ENCODE measurements at places on chromosomes 11 and 22.

- DNase-seq: no peak
These were observed 102.7 kb downstream of the COMMD9 start for GRCh38 chr11:36186340-36187175.

DNA sequence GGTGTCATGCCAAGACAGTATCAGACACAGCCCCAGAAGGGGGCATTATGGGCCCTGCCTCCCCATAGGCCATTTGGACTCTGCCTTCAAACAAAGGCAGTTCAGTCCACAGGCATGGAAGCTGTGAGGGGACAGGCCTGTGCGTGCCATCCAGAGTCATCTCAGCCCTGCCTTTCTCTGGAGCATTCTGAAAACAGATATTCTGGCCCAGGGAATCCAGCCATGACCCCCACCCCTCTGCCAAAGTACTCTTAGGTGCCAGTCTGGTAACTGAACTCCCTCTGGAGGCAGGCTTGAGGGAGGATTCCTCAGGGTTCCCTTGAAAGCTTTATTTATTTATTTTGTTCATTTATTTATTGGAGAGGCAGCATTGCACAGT is 14.6 kb downstream of the IL10RA start:
- DNase-seq: no peak

GRCh38 chr11:113494021-113494420 is 18.8 kb upstream of the DRD2 start:
- DNase-seq: no peak

DNA sequence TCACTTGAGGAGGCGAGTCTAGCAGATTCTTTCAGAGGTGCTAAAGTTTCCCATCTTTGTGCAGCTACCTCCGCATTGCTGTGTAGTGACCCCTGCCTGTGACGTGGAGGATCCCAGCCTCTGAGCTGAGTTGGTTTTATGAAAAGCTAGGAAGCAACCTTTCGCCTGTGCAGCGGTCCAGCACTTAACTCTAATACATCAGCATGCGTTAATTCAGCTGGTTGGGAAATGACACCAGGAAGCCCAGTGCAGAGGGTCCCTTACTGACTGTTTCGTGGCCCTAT is 8.9 kb upstream of the SAMM50 start:
- no peak for DNase-seq

DNA sequence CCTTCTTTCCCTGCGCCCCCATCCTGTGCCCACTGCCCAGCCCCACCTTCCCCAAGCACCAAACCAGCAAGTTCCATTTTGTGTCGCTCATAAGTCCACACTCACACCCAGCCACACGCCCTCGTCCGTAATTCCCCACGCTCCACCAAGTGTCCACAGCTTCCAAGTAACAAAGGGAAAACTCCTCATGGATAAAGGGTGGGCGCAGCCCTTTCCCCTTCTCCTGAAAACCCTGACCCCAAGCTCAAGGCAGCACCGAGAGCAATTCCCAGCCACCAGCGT is 458 bp downstream of the FXYD6 start:
- no peak for DNase-seq

DNA sequence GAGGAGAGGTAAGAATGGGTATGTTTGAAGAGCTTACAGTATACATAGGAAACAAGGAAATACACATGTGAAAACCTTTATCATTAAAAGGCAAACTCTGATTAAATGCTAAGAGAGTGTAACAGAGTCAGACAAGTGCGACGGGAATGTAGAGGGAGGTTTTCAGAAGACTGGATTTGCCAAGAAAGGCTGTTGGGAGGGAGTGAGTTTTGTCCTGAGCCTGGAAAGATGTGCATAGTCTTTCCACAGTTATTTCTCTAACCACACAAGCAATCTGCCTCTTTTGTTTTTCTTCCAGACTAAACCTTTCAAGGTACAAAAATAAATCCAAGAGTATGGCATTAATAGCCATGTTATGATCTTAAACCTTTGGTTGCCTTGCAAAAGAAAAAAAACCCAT is 170.9 kb downstream of the KIRREL3 start:
- peak; percentile 12 for DNase-seq
